ENCODE measurements at places on chromosomes 7 and 10. TPM values are rescaled to one million over a fixed set of nuclear protein-coding genes. Genes with fewer than 3 reads are reported as not detected.

NRCAM gene
- total RNA-seq = 1.2 TPM

CUBN gene
- 19.9 TPM for total RNA-seq

ZDHHC16 gene
- total RNA-seq = 22.6 TPM

RASSF4 gene
- 18.0 TPM for total RNA-seq

PPP1R3A gene
- total RNA-seq = not detected

CRYGN gene
- total RNA-seq = not detected

AOAH gene
- total RNA-seq = 0.52 TPM

FKBP6 gene
- not detected for total RNA-seq

UCN3 gene
- total RNA-seq = not detected

ELAPOR2 gene
- total RNA-seq = 104 TPM

RASA4 gene
- 8.9 TPM for total RNA-seq

GPR158 gene
- under 0.01 TPM for total RNA-seq

HOXA6 gene
- 1.8 TPM for total RNA-seq

HOXA1 gene
- total RNA-seq = 0.43 TPM

PPP1R9A gene
- 17.2 TPM for total RNA-seq

STAG3 gene
- 0.60 TPM for total RNA-seq

HOXA7 gene
- total RNA-seq = 2.5 TPM

TAS2R4 gene
- 0.33 TPM for total RNA-seq

C10orf67 gene
- total RNA-seq = under 0.01 TPM

UPK3BL1 gene
- total RNA-seq = 9.1 TPM

KCP gene
- total RNA-seq = not detected

HOXA13 gene
- total RNA-seq = not detected

PHKG1 gene
- total RNA-seq = 0.52 TPM

LYZL1 gene
- not detected for total RNA-seq

MIOS gene
- 26.2 TPM for total RNA-seq

CADPS2 gene
- total RNA-seq = 82.9 TPM

PPP1R17 gene
- total RNA-seq = not detected

NODAL gene
- not detected for total RNA-seq

Measured in dermis lymphatic vessel endothelial cell (primary cell).